ENCODE measurements at places on chromosomes 12 and 14. TPM values are rescaled to one million over a fixed set of nuclear protein-coding genes. Genes with fewer than 3 reads are reported as not detected.

Gene GARIN6
- not detected for total RNA-seq

Gene GALNT8
- not detected for total RNA-seq

Gene VWF
- 0.27 TPM for total RNA-seq

Gene CD69
- 0.16 TPM for total RNA-seq

Gene KERA
- not detected for total RNA-seq

Gene VPS37B
- total RNA-seq, result 34.1 TPM
